ENCODE measurements at places on chromosomes 2 and 18.

GRCh38 chr2:38065502-38066135, 10.3 kb downstream of the CYP1B1 start:
- no peak for DNase-seq

DNA sequence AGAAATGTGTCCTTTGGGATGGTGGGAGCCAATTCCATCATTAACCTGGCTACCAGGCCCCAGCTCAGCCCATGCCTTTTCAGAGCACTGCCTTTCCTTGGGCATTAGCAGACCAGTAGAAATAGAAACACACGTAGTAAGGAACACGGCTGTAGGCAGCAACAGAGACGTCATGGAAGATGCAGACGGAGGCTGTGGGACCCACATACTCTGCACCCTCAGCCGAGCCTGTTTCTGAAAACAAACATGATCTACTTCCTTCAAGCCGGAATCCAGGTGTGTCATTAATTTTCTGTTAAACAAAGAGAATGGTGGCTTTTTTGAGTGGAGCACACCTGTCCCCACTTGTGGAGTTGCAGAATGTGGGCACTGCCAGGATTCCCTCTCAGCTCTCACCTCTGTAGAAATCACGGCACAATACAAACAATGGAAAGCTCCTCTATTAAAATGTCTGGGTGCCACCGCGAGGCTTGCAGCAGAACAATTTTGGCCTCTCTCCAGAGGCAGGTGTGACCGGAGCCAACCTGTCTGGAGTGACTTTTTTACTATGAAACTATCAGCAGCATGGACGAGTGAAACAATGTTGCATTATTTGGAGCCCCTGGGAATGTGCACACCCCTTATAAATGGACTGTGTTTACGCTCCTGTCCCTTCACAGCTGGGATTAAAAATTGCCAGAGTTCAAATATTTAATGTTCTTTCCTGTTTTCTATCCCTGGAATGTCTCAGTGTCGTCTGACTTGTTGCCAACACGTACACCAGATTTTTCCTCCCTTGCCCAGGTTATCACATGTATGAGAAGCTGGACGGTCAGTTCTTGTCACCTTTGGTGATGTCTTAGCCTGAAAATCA, 31.7 kb downstream of the SPP2 start:
- DNase-seq, result no peak

DNA sequence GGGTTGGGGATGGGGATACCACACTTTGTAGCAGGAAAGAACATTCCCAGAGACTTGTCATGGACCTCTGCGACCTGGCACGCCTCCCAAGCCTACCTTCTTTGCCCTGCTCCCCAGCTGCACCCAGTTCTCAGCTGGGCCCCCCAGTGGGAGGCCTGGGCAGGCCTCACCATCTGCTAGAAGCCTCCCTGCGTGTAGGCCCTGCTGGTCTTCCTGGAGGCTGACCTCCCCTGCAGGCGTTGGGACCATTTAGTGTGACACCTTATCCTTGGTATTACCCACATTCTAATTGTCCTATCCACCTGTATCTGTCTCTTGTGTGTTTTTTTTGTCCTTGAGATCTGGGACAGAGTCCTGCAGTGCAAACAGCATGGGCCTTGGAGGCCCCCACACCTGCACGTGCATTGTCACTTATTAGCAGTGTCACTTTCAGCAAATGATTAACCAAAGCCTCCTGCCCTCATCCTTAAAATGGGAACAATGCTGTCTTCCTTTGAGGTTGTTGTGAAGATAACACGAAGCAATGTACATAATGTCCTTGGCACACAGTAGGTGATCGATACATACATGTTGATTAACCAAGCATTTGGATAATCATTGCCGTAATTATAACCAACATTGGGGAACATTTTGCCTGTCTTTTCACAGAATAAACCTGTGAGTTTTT, 77.2 kb downstream of the LIPG start:
- DNase-seq, result no peak

DNA sequence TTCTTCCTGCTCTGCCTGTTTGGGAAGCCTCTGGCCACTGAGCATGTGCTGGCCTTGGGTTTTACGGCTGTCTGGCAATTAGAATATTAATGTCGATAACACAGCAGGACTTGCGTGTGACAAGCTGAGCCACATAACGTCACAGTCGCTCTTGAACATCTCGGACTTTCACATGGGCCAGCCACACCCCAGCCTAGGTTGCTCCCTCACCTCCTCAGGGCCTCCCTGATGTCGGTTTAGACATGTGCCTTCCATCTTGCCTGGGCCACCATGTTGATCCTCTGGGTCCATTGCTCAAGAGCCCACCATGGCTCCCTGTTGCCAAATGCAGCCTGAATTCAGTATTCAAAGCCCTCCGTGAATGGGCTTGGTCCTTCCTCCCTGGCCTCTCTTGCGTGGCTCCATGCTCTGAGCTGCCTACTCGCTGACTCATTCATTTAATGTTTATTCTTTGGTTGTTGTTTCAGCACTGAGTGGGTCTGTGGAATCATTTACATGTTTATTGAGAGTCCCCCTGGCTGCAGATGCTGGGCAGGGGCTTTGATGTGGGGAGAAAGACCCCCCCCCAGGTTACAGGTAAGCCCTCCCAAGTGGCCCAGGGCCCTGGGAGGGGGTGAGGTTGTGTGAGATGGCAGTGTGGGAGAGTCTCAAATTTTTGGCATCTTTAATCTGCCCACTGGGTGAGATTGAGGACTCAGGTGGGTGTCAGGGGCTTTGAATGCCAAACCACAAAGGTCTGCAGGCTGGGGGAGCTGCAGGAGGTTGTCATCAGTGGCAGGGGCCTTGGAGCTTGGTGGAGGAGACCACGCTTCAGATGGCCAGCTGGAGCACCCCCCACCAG, 62.0 kb downstream of the ODC1 start:
- DNase-seq, result no peak

- no peak for DNase-seq
Measured at GRCh38 chr18:32763293-32763692, 9.5 kb downstream of the KLHL14 start.
